ENCODE measurements at places on chromosomes 12 and 14. TPM values are rescaled to one million over a fixed set of nuclear protein-coding genes. Genes with fewer than 3 reads are reported as not detected.

DNA sequence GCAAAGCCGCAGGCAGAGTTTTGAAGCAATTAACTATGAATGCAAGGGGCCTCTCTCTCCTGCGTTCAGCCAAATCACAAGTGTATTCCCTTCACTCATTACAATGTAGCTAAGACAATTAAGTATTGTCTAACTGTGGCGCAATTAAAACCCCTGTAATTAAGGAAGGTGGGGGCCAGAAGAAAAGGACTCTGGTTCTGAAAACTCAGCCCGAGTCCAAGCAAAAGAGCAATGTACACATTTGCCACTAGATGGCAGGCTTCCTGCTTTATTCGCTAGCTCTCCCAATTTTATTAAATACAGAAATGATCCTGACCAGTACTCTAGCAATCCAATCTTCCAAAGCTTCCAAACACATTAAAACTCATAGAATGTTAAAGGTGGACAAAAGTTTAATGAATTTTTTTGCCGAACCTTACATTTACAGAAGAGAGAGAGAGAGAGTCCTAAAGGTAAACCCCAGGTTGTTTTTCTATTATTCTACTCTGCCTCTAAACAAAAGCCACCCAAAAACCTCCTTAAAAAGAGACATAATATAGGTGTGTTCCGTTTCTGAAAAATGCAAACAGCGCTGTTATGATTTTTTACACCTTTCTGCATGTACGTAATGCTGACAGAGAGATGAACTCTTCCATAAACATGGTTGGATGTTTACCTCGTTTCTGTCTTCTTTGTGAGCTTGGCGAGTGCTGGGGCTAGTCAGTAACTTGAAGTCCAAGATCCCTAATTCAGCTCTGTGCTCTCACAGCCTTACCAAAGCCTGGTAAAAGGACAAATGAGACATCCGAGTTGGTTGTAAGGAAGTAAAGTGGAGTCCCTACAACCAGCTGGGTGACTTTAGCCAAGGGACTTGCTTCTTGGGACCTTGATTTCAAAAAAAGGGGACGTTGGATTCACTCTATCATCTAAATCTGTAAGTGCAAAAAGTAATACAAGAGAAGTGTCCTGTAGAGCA is 50.9 kb upstream of the VASH1 start:
- no peaks in the 10 kb centered on the region for H3K4me1 ChIP-seq
- DNase-seq: no peak
- no peaks in the 10 kb centered on the region for H3K27me3 ChIP-seq
- no peaks in the 10 kb centered on the region for H3K36me3 ChIP-seq

NTS gene
- 0.26 TPM for total RNA-seq

AMIGO2 gene
- total RNA-seq: 4.7 TPM

DNA sequence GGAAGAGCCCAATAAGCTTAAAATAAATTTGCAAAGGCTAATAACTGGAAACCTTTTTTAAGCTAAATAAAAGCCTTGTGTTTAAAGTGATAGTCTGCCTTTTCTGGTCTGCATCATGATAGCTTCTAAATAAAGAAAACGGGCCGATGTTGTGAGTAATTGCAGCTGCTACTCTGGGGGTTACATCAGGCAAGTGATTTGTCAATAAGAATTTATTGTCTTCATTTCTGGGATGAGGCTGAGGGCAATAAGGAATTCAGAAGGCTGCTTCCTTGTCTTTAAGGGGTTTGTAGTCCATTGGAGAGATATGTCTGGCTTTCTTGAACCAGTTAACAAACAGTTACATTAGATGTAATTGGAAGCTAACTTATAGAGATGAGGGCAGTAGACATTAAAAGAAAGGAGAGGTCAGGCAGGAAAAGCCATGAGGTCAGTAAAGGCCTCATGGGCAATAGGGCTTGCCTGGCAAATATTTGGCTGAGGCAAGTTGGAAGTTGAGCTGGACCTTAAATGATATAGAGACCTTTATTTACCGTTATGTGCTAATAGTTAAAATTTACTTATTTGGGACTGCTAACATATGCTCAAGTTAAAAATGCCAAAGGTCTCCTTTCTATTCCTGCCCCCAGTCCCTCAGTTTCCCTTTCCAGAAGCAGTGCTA is 85.0 kb downstream of the CRADD start:
- H3K4me1 ChIP-seq: no peaks in the 10 kb centered on the region
- H3K27ac ChIP-seq: peak overlapping the region; percentile 71
- no peak overlapping the region for H3K4me3 ChIP-seq
- H3K36me3 ChIP-seq: no peaks in the 10 kb centered on the region
- no peaks in the 10 kb centered on the region for H3K27me3 ChIP-seq
- DNase-seq: no peak

GRCh38 chr14:63672417-63673180 is 30.9 kb upstream of the WDR89 start:
- H3K27me3 ChIP-seq: no peaks in the 10 kb centered on the region
- H3K4me1 ChIP-seq: no peaks in the 10 kb centered on the region
- H3K36me3 ChIP-seq: no peaks in the 10 kb centered on the region
- no peak for DNase-seq
- no peak overlapping the region for H3K4me3 ChIP-seq
